ENCODE measurements at places on chromosomes 16 and 17.

DNA sequence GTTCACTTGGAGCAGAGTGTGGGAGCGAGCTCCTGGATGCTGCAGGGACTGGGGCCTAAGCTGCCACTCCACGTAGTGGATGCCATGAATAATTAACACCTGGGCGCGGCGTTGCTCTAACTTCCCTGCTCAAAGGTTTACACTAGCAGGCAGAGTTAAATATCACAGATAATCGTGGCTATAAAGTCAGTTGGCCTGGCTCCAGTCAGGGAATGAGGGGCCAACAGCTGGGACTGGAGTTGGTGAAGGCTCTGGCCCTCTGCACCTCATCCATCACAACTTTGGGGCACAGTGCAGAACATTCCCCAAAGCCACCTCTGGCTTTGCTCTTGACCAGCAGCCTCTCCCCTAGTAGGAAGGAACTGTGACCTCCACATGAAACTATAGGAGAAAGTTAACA, 10.9 kb downstream of the HOXB4 start:
- no peak for DNase-seq

- no peak for DNase-seq
Observed at GRCh38 chr16:877242-878071, 76.9 kb upstream of the GNG13 start.

DNA sequence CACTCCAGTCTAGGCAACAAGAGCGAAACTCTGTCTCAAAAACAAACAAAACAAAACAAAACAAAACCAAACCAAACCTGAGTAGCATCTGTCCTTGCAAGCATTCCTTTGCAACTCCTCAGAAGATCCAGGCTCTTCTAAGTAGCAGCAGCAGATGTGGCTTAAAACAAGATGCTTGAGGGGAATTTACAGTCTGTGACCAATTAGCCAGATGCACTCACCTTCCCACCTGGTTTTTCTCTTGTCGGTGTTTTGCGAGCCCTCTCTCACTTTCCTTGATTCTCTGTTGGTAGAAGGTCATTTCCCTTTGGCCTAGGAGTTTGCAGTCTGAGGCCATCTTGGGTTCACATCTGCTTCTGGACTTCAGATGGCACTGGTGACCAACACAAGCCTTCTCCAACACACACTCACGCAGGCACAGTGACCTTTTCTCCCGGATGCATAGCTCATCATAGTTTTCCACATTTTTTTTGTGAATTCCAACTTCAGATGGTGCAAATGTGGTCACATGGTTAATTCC, 276.8 kb downstream of the STX8 start:
- DNase-seq, result no peak

DNA sequence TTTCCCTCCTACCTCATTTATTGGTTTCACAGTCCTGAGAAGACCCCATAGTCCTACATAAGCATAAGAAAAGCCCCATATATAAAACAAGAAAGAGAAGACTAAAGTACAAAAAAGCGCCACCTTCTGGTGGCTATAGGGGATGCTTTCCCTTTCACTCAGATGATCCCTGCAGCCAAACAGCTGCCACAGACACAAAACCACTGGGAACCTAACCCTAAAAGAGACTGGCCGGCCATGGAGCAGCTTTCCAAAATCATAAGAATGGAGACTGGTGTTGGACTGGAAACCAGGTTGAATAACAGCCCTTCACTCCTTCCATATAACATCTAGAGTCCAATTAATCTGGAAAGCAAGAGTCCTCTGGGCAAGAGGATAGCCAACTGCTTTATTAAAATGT, 11.4 kb downstream of the DYNC1LI2 start:
- DNase-seq, result peak; percentile 68

- no peak for DNase-seq
Observed at GRCh38 chr17:57004944-57005579, 27.1 kb downstream of the SCPEP1 start.

DNA sequence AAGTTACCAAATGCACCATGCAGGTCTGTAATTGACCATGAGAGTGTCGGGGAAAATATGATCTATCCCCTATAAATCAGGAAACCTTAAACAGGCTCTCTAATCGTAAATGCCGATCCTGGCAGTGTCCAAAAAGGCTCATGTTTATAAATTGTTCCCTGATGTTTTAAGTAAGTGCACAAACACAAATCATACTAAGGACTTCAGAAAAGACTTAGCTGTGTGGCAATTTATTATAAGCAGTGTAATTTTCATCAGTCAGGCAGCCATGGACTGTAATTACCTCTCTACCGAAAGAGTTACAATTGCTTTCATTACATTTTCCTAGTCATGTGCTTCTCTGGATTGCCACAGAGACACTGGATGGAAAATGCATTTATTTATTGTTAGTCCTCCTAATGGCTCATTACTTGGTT, 73.4 kb upstream of the COX10 start:
- DNase-seq, result peak; percentile 27

DNA sequence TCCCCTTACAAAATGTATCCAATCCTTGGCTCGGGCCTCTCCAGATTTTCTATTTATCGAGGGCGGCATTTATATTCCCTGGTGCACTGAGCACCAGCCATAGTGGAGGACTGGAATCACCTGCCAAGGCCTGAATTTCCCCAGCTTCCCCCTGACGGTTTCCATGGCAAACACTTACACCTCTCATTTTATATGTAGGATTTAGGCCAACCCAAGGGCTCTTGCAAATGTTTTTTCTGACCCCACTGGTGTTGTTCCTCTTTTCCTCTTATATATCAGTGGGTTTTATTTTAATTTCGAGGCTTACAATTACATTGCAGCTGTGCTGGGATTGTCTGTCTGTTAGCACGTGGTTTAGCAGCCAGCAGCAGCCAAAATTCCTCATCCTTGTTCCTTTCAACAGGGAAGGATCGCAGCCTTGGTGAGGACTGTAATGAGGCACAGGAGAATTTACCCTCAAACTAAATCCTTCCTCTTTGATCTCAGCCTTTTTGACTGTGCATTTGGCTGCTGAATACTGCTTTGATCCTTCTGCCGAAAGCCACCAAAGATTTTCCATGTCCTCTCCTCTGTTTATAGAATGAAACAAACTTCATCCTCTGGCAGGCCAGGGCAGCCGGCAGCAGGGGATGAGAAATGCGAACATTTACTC, 26.5 kb upstream of the CES5A start:
- DNase-seq, result no peak

DNA sequence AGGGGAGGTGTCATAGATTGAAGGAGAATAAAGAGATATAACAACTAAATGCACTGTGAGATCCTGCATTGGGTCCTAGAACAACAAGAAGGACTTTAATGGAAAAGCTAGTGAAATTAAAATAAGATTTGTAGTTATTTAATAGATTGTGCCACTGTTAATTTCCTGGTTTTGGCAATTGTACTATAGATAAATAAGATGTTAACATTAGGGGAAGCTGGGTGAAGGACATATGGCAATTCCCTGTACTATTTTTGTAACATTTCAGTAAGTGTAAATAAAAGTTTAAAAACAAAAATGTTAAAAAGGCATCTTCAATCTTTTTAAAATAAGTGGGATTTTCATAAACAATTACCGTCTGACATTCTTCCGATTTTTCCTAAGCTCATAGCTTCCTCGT, 258.4 kb upstream of the AXIN2 start:
- DNase-seq, result no peak

GRCh38 chr17:59684967-59685366, 22.3 kb downstream of the PTRH2 start:
- DNase-seq, result no peak

DNA sequence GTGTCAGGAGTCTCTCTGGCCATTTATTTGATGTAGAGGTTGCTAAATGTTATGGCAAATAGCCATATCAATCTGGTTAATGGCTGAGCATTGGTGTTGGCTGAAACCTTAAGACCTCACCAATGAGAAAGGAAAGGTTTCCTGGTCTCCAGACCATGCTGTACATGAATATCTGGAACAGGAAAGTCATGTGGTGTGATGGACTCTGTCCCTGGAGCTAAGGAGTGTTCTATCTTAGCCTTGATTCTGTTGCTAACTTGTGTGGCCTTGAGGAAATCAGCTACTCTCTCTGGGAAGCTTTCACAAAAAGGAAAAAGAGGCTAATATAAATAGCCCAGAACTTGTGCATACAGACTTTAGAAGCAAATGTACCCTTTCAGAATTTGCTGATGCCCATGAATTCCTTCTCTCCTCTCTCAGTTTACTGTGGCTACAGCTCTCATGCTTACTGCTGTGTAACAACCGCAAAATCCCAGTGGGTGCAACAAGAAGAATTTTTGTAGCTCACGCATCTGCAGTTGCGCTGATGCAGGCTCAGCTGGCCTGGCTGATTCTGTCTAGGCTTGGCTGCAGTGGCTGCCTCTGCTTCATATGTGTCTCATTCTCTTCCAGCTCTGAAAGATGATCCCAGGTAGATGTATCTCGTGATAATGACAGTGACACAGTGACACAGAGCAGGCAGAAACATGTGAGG, 287.5 kb downstream of the NPIPA8 start:
- DNase-seq, result no peak

- no peak for DNase-seq
Observed at GRCh38 chr16:27852681-27853080, 210.8 kb downstream of the GSG1L start.

DNA sequence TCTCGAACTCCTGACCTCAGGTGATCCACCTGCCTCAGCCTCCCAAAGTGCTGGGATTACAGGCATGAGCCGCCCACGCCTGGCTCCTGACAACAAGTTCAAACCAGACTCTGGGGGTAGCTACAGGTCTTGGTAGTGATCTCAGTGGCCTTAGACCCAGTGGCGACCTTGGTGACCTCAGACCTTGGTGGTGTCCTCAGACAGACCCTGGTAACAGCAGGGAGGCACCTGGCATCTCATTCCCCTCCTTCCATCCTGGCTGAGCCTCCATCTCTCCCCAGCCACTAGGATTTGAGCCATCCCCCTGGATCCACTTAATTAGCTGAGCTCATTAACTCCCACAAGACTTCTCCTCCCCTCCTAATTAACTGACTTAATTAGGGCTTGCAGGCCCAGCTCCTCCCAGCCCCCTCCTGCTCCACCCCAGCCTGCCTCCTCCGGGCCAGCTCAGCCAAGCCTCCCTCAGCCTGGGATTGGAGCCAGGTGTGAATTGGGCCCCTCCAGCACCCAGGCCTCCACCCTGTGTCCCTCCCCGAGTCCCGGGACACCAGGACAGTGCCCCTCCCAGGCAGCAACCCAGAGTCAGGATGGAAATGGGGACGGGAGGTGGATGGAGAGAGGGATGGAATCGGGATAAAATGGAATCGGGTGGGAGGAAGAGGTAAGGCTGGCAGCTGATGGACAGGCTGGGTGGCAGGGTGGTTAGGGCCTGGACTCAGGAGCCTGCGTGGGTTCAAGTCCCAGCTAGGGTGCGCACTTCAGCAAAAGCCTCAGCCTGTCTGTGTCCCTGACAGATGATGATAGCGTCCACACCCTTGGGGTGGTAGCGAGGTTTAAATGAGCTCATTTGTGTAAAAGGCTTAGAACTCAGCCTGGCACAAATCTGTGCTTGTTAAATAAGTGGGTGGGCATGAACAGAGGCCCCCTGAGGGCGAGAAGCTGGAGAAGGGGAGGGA, 11.2 kb upstream of the SBK1 start:
- no peak for DNase-seq

GRCh38 chr17:45441526-45442310, 9.0 kb upstream of the ARHGAP27 start:
- DNase-seq, result no peak

GRCh38 chr17:57075193-57075592, 9.9 kb upstream of the AKAP1 start:
- no peak for DNase-seq

DNA sequence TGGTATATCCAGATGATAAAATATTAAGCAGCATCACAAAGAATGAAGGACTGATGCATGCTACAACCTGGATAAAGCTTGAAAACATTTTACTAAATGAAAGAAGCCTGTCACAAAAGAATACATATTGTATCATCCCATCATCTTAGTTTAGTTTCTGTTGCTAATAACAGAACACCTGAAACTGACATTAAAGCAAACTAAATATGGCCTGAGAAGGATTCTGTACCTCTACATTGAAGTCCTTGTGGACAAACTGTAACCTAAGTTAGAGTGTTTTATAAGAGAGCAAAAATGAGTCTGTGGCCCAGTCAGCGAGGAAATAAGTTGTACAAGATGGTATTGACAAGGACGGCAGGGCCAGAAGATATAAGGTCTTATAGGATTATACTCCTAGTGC, 261.0 kb upstream of the CPHXL start:
- DNase-seq, result no peak

DNA sequence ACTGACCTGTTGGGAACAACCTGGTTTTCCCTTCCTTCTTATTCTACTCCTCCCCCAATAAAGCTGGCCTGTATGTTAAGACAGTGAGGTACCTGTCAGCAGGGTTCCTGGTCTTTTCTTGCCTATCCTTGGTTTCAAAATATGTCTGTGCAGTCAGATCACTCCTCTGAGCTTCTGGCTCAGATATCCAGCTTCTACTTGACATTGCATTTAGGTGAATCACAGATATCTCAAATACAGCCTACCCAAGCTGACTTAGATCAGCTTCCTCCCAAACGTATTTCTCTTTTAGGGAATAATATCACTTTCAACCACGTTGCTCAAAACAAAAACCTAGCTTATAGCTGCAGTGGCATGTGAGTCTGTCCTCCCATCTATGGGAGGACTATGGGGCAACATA, 48.7 kb downstream of the TEX14 start:
- peak; percentile 66 for DNase-seq

GRCh38 chr17:77734371-77735080, 224.0 kb upstream of the TNRC6C start:
- DNase-seq, result peak; percentile 81

- DNase-seq, result no peak
Observed at GRCh38 chr17:75321506-75321905, 32.3 kb upstream of the SLC25A19 start.

GRCh38 chr17:46976626-46977270, 2.3 kb downstream of the RPRML start:
- DNase-seq, result no peak

DNA sequence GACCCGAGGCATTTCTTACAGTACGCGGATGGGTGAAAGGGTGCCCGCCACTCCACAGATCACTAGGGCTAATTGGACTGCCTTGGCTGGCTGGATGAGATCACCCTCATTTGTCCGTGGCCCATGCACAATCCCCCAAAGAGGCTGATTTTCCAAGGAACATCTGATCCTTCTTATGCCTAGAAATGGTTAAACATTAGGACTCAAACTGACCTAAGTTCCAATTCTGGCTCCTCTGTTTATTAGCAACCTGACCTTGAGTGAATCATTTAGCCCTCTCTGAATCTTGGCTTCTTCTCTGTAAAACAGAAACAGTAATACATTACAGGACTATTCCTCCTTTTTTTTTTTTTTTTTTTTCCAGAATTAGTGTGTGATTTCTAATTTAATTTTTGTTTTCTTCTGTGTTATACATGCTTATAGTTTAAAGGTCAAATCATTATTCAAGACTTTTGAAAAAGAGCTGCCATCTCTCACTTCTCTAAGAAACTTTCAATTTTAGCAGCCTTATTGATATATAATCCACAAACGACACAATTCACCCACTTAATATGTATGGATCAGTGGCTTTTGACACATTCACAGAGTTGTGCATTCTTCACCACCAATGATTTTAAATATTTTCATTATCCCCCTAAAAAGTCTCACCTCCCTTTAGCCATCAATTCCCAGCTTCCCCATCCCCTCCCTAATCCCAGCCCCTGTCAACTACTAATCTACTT, 45.4 kb upstream of the TMEM132E start:
- no peak for DNase-seq

All from AG08395 (cell line).